ENCODE measurements at places on chromosomes 4 and X. TPM values are rescaled to one million over a fixed set of nuclear protein-coding genes. Genes with fewer than 3 reads are reported as not detected.

GRCh38 chrX:1126738-1127137 lies 85.7 kb downstream of the CRLF2 start:
- no peaks in the 10 kb centered on the region for H3K27me3 ChIP-seq
- H3K4me3 ChIP-seq = no peak overlapping the region
- no peaks in the 10 kb centered on the region for H3K36me3 ChIP-seq
- no peak overlapping the region for H3K27ac ChIP-seq
- DNase-seq = no peak

- peaks cover 4% of the 10 kb centered on the region for H3K4me1 ChIP-seq
- DNase-seq = no peak
- no peaks in the 10 kb centered on the region for H3K27me3 ChIP-seq
- no peaks in the 10 kb centered on the region for H3K36me3 ChIP-seq
Measured at GRCh38 chrX:110310896-110311295, 7.0 kb downstream of the AMMECR1 start.

GRCh38 chr4:89303177-89303576 lies 4.4 kb downstream of the GPRIN3 start:
- peaks cover 3% of the 10 kb centered on the region for H3K27me3 ChIP-seq
- H3K4me1 ChIP-seq = peaks cover 9% of the 10 kb centered on the region
- H3K27ac ChIP-seq = no peak overlapping the region
- H3K36me3 ChIP-seq = no peaks in the 10 kb centered on the region

DNA sequence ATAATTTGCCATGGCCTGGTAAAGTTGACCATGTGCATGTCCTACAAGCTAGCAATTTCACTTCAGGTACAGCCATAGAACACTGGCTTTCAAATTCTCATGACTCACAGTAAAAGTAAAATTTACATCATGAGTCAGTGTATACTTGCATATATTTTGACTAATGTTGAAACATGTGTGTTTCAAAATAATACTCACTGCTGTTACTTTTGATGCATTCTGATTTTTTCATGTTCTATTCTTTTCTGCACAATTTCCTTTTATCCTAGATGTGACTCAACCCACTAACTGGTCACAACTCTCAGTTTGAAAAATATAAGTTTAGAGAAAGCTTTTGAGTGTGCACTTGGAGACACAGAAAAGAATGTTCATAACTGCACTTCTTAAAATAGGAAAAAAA lies 365.7 kb downstream of the FGF13 start:
- DNase-seq = no peak
- H3K4me1 ChIP-seq = no peaks in the 10 kb centered on the region
- no peaks in the 10 kb centered on the region for H3K27me3 ChIP-seq
- H3K36me3 ChIP-seq = no peaks in the 10 kb centered on the region
- H3K27ac ChIP-seq = no peak overlapping the region

DNA sequence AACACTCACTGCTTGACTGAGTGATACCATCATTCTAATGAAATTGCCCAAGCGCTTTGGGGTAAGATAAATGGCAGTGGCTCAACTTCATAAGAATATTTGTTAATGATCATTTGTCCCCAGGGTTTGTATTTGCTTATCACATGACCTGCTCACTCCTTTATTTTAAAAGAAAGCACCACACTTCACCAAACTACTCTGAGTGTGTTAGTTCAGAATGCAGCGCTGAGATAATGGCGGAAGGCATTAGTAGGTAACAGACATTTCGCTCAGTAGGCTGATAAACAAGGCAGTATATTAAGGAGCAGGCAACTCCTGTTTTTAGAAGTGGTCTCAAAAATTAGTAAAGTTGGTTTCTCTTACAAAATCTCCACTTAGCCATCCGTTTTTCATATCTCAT lies 1.6 kb downstream of the SNX25 start:
- H3K36me3 ChIP-seq = no peaks in the 10 kb centered on the region
- no peaks in the 10 kb centered on the region for H3K27me3 ChIP-seq
- H3K4me1 ChIP-seq = peaks cover 17% of the 10 kb centered on the region
- DNase-seq = peak; percentile 48
- peak overlapping the region; percentile 88 for H3K4me3 ChIP-seq

GRCh38 chrX:13219991-13220764 lies 99.7 kb downstream of the ATXN3L start:
- no peak overlapping the region for H3K27ac ChIP-seq
- H3K4me1 ChIP-seq = peaks cover 20% of the 10 kb centered on the region
- DNase-seq = no peak
- H3K36me3 ChIP-seq = no peaks in the 10 kb centered on the region
- H3K4me3 ChIP-seq = no peak overlapping the region

GRCh38 chrX:102883491-102883890 lies 53.6 kb upstream of the RAB40AL start:
- no peaks in the 10 kb centered on the region for H3K27me3 ChIP-seq
- H3K4me3 ChIP-seq = no peak overlapping the region
- H3K36me3 ChIP-seq = no peaks in the 10 kb centered on the region
- no peak overlapping the region for H3K27ac ChIP-seq
- no peak for DNase-seq

GRCh38 chrX:15475021-15475420 lies 18.1 kb downstream of the PIR start:
- no peaks in the 10 kb centered on the region for H3K36me3 ChIP-seq
- peak overlapping the region; percentile 76 for H3K27ac ChIP-seq
- DNase-seq = peak; percentile 68
- H3K27me3 ChIP-seq = no peaks in the 10 kb centered on the region

GRCh38 chrX:150897421-150898320 lies 797 bp downstream of the CD99L2 start:
- no peaks in the 10 kb centered on the region for H3K36me3 ChIP-seq
- peaks cover 7% of the 10 kb centered on the region for H3K4me1 ChIP-seq
- peak overlapping the region; percentile 74 for H3K4me3 ChIP-seq
- H3K27me3 ChIP-seq = no peaks in the 10 kb centered on the region
- peak; percentile 62 for DNase-seq

DNA sequence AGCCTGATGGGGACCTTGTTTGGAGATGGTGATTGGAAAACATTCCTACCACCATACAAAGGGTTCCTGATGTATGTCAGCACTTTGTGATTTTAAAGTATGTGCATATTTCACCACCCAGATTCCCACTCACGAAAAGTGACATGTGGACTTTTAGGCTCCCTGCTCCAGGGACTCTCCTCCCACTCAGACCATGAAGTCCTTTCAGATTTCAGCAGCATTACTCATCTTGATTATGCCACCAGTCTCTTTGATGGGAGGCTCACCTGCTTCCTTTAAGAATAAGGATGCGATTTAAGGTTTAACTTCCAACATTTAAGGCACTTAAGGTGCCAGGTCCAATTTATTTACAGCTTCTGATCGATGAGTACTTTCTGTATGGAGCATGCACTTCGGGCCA lies 204.4 kb downstream of the PPARGC1A start:
- H3K36me3 ChIP-seq = no peaks in the 10 kb centered on the region
- H3K4me3 ChIP-seq = no peak overlapping the region
- H3K27me3 ChIP-seq = no peaks in the 10 kb centered on the region

DNA sequence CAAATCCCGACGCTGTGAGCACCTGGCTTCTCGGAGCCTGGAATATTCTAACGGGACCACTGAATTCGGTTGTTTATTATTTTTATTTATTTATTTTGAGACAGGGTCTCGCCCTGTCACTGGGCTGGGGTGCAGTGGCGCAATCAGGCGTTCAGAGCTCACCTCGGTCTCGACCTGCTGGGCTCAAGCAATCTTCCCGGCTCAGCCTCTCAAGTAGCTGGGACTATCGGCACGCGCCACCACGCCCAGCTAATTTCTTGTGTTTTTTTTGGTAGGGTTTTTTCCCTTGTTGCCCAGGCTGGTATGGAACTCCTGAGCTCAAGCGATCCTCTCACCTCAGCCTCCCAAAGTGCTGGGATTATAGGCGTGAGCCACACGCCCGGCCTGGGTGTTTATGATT lies 21.5 kb upstream of the S100P start:
- peaks cover 10% of the 10 kb centered on the region for H3K4me1 ChIP-seq
- no peaks in the 10 kb centered on the region for H3K36me3 ChIP-seq
- DNase-seq = no peak
- H3K27ac ChIP-seq = no peak overlapping the region

DNA sequence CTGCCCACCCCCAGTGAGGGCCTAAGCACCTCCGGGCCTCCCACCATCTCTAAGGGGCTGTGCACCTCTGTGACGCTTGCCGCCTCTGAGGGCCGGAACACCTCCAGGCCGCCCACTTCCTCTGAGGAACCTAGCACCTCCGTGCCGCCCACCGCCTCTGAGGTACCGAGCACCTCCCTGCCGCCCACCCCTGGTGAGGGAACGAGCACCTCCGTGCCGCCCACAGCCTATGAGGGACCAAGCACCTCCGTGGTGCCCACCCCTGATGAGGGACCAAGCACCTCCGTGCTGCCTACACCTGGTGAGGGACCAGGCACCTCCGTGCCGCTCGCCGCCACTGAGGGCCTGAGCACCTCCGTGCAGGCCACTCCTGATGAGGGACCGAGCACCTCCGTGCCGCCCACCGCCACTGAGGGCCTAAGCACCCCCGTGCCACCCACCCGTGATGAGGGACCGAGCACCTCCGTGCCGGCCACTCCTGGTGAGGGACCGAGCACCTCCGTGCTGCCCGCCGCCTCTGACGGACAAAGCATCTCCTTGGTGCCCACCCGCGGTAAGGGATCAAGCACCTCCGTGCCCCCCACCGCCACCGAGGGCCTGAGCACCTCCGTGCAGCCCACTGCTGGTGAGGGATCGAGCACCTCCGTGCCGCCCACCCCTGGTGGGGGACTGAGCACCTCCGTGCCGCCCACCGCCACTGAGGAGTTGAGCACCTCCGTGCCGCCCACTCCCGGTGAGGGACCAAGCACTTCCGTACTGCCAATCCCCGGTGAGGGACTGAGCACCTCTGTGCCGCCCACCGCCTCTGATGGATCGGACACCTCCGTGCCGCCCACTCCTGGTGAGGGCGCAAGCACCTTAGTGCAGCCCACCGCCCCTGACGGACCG lies 977 bp downstream of the MAGEE1 start:
- no peak for DNase-seq
- H3K27me3 ChIP-seq = no peaks in the 10 kb centered on the region
- H3K4me3 ChIP-seq = no peak overlapping the region
- H3K27ac ChIP-seq = no peak overlapping the region

GRCh38 chrX:155949098-155949497 lies 48.4 kb upstream of the IL9R start:
- H3K36me3 ChIP-seq = no peaks in the 10 kb centered on the region
- H3K4me3 ChIP-seq = no peak overlapping the region
- H3K4me1 ChIP-seq = no peaks in the 10 kb centered on the region

DNA sequence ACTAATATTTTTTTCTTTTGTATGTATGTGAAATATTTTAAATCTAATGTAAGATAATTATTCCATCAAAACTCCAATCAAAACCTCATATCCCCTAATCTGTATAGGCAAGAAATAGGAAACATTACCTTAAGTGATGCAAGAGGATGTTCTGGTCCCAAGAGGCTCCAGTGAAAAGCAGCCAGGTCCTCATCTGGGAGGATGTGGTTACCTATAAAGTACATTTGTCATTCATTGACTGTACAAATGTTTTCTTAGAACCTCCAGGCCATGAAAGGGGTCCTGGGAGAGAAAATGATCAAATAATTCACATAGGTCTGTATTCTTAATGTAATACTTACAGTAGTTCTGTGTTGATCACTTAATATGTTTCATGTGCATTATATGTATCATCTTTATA lies 25.5 kb downstream of the FAM120C start:
- no peaks in the 10 kb centered on the region for H3K27me3 ChIP-seq
- no peaks in the 10 kb centered on the region for H3K36me3 ChIP-seq
- DNase-seq = no peak
- H3K4me1 ChIP-seq = no peaks in the 10 kb centered on the region
- H3K4me3 ChIP-seq = no peak overlapping the region

DNA sequence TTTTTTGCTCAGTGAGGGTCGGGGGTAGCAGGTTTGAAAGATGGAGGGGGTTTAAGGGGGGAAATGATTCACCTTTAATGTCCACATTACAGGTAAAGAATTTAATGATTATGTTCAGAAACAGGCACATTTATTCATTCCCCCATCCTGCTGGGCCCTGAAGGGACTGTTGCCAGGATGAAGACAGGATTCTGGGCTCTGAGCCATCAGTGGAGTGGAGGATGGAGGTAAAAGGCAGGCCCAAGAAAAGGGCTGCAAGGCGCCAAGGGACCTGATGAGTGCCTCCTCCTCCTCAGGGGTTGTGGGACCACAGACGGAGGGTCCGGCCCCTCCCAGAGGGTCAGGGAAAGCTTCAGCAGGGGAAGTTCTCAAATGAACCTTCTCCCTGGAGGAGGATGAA lies 40.4 kb upstream of the PROM1 start:
- H3K4me1 ChIP-seq = no peaks in the 10 kb centered on the region
- H3K27me3 ChIP-seq = peaks cover 6% of the 10 kb centered on the region
- no peak overlapping the region for H3K4me3 ChIP-seq
- no peak for DNase-seq
- no peaks in the 10 kb centered on the region for H3K36me3 ChIP-seq
- no peak overlapping the region for H3K27ac ChIP-seq

GRCh38 chr4:78671903-78672815 lies 104.0 kb upstream of the BMP2K start:
- H3K27ac ChIP-seq = no peak overlapping the region
- no peaks in the 10 kb centered on the region for H3K36me3 ChIP-seq
- no peaks in the 10 kb centered on the region for H3K27me3 ChIP-seq
- H3K4me3 ChIP-seq = no peak overlapping the region
- DNase-seq = no peak
- H3K4me1 ChIP-seq = peaks cover 13% of the 10 kb centered on the region

DNA sequence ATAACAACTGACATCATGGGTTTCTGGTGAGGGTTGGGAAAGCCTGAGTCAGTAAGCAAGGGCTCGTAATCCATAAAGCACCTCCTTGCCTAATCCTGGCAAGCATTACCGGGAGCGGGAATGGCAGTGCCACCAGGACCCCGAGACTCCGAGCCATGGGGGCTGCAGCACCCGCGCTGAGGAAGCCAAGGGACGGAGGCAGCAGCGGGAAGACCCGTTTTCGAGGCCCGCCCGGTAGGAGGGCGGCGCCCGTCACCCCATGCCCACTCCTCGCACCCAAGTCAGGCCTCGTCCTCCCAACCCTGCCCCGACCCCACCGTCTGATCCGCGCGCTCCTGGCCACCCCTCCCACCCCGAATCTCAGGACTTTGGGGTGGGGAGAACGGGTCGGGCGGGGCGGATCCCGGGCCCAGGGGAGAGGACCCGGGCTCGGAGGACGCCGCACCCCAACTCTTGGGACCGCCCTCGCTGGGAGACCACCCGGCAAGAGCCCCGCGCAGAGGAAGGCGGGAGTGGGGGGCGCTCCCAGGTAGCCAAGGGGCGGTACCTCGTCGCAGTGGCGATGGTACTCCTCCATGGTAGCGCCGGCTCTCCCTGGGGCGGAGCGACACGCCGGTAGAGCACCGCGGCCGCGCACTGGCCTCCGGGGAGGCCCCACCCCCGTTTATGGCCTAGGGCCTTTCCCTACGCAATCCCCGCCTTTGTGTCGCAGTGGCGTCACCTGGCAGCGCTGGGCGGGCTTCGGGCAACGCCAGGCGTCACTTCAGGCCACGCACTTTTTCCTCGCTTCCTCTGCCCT lies at the start of gene DYNLT3:
TSS of gene DYNLT3 (minus strand) at position 638 of the 799 bp plus-strand sequence. CDS start at position 577, 61 bp downstream.
- H3K27me3 ChIP-seq = no peaks in the 10 kb centered on the region
- H3K4me3 ChIP-seq = peak within 1 kb of the TSS; percentile 86
- H3K36me3 ChIP-seq = no peaks in the 10 kb centered on the region
- peak within 1 kb of the TSS; percentile 48 for H3K27ac ChIP-seq
- H3K4me1 ChIP-seq = peaks cover 3% of the 10 kb centered on the region

GRCh38 chrX:120719622-120720021 lies 89.8 kb upstream of the C1GALT1C1 start:
- no peaks in the 10 kb centered on the region for H3K27me3 ChIP-seq
- no peaks in the 10 kb centered on the region for H3K36me3 ChIP-seq
- no peak for DNase-seq

The MAGEB17 gene
- total RNA-seq = not detected

The PNMA6A gene
- 1.8 TPM for total RNA-seq

The NFKB1 gene
- total RNA-seq = 42.0 TPM

The NXF2 gene
- total RNA-seq = not detected

The CYTL1 gene
- 29.8 TPM for total RNA-seq

The SPANXA1 gene
- not detected for total RNA-seq

Measured in endothelial cell of umbilical vein (primary cell).